Activated CD4-positive, CD25-positive, alpha-beta regulatory T cell treated with anti-CD3 and anti-CD28 coated beads, Interleukin-2, amount 50 U/mL, for 72 hours (primary cell): ENCODE measurements at places on chromosomes 6 and 20.

DNA sequence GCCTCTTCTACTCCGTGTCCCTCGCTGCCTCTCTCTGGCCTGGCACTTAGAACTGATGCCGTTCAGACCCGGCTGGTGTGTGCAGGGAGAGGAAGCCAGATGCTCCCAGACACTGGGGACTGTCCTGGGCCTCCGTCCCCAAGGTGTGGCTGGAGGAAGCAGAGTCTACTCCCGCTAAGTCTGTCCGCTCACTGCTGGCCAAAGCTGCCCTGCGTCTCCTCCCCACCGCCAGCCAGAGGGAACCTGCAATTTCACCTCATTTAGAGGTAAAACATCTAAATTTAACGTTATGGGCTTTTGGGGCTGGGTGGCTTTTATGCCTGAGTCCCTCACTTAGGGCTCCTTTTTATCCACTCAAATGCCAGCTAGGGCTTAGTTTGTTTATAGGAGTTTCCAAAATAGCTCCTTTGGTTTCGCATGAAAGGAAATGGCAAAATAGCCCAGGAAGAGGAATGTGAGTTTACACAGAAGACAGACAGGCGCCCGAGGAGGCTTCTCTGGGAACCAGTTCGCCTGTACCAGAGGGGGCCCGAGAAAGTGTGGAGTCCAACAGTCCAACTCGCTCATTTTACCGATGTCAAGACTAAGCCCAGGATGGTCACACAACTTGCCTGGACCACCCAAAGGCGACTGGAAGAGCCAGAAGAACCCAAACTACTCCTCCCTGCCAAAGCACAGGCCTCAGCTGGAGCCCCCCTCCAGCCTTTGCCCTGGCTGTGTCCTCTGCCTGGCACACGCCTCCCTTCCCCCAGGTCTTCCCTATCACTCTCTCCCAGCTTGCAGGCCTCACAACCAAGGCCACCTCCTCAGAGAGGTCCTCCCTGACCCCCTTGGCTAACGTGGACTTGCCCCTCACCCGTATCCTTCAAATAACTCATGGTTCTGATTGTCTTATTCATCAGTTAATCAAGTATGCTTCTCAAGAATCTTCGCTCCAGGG, 54.5 kb downstream of the RIPOR3 start:
- no peak for DNase-seq

- no peak for DNase-seq
Observed at GRCh38 chr6:43695215-43695966, 7.8 kb upstream of the MRPS18A start.

GRCh38 chr20:37231947-37232630, 29.5 kb downstream of the GHRH start:
- no peak for DNase-seq

- DNase-seq = no peak
Observed at GRCh38 chr6:35677456-35677855, 11.3 kb downstream of the FKBP5 start.

- DNase-seq = no peak
Observed at GRCh38 chr6:113437566-113437965, 419.6 kb upstream of the MARCKS start.

DNA sequence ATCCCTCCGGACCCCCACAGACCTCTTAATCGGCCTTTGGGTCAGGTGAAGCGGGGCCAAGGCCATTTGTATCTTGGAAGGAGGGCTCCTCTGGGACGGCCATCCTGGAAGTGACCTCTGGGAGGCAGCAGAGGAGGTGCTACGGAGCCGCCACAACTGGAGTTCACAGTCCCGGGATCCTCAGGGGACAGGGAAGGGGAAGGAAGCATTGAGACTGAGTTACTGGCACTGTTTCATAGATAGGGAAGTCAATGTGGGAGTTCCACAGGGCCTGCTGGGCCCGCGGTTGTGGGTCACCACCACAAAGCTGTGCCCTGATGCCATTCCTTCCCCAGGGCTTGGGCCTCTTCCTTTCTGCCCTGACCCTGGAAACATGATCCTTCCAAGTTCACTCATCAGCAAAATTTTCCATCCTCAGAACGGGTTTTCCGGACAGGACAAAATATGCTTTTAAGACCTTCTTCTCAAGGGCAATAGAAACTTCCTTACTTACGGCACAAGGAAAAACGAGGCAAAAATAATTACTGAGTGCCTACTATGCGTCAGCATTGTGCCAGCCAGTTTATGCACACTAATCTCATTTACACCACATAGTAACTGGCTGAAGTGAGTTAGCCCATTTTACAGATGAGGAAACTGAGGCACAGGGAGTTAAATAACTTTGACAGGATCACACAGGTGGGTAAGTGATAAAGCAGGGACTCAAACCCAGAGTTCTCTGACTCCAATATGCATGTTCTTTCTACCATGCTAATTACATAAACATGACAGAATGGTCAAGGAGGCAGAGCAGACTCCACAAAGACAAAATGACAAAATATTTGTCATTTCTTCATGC, 143.8 kb downstream of the UNC5CL start:
- DNase-seq = no peak

GRCh38 chr6:149336609-149336928, 19.1 kb downstream of the TAB2 start:
- DNase-seq = no peak

DNA sequence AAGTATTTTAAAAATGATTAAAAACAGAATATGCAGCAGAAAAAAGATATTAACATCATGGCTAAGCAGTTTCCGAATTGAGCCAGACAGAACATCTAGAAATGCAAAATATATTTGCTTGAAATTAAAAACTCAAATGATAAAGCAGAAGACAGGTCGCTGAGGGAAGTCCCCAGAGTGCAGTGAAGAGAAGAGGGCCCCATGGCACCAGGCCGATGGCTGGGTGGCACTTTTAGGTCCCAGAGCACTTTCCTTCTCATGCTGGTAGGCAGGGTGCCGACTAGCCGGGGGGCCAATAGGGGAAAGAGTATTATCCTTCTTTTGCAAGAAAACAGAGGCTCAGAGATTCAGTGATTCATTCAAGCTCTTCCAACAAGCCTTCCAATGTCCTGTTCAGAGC, 58.9 kb downstream of the MYH7B start:
- DNase-seq = no peak

DNA sequence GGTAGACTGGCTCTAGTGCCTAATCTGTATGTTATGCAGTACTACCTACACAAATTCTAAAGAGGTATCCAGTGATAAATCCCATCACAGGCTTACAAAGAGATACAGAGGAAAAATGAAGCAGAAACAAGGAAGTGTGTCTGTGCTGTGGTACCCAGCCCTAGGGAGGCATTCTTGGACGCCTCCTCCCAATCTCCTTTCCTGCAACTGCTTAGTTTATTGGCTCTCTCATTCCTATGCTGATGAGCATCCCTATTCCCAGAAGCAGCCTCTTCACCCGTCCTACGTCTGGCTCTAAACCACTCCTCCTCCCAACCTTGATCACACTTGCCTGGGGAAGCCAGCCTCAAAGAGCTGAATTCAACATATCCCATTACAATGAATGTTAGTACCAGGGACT, 34.5 kb upstream of the TGM6 start:
- DNase-seq = no peak

DNA sequence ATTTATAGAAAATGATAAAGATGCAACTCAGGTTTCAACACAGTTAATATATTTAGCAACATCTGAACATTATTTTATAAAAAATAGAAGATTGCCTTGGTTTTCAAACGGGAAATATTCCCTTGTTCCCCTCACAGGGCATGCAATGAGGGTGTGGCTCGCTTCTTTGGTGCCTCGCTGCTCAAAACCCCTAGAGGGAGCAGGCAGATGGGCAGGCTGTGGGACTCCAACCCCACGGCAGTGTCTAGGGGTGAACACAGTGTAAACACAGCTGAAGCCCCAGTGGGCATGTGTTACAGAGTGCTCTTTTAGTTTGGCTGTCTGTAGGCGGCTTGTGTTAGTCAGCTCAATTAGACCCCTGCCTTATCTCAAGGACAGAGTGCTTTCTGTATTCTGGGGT, 560.8 kb upstream of the IMPG1 start:
- DNase-seq = no peak

DNA sequence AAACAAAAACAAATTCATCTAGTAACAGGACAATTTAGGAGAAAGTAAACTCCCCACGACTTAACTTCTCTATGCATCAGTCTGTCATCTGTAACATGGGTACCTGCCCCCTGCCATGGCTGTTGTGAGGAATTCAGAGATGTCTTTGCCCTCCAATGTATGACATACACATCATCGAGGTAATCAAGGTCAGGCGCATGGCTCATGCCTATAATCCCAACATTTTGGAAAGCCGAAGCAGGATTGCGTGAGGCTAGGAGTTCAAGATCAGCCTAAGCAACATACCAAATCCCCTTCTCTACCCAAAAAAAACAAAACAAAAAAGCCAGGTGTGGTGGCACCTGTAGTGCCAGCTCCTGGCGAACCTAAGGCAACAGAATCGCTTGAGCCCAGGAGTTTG, 9.0 kb downstream of the EEF1A1 start:
- no peak for DNase-seq

- no peak for DNase-seq
Observed at GRCh38 chr20:40414843-40415615, 274.0 kb downstream of the MAFB start.

GRCh38 chr6:163538331-163538730, 123.8 kb downstream of the QKI start:
- no peak for DNase-seq

GRCh38 chr6:168192195-168192900, 113.3 kb upstream of the FRMD1 start:
- no peak for DNase-seq

- DNase-seq = no peak
Observed at GRCh38 chr6:84788689-84789088, 24.3 kb upstream of the TBX18 start.

GRCh38 chr6:121780325-121781321, 345.2 kb downstream of the GJA1 start:
- DNase-seq = no peak

DNA sequence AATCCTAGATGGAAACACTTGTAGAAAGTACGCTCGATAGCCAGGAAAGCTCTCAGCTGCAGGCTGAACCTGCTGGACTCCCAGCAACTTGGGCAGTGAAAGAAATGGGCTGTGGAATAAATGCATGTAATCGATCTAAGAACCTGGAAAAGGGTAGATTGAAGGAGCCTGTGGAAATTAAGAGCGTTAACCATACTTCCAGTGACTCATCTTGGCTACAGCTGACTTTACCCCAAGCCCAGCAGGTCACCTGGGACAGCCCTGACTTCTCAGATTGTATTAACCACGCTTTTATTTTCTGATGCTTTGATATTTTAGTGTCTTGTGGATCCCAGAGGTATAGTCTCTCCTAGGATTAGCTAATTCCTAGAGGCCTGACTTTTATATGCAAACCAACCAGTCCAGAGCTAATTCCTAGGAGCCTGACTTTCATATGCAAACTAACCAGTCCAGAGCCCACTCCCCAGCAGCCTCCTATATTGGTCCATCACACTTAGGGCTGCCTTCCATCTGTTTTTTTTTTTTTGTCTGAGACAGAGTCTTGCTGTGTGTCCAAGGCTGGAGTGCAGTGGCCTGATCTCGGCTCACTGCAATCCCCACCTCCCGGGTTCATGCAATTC, 86.3 kb downstream of the GMPR start:
- no peak for DNase-seq

DNA sequence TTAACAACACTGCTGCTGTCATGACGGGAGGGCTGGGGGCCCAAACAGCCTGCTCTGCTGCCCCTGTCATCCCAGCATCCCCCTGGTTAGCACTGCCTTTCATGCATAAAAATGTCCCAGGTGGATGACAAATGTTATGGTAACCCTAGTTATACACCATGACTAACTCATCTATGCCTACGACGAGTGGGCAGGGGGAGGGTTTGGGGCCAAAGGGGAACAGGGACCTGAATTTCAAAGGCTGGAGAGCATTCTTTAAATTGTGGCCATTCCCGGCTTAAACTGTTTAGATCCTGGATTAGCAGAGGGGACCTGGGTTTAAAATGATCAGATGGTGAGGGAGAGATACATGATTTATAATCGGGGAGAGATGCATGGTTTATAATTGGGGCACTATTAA, 24.4 kb downstream of the GNAS-AS1 start:
- DNase-seq = no peak

- no peak for DNase-seq
Observed at GRCh38 chr6:21800948-21801438, 207.4 kb downstream of the SOX4 start.

DNA sequence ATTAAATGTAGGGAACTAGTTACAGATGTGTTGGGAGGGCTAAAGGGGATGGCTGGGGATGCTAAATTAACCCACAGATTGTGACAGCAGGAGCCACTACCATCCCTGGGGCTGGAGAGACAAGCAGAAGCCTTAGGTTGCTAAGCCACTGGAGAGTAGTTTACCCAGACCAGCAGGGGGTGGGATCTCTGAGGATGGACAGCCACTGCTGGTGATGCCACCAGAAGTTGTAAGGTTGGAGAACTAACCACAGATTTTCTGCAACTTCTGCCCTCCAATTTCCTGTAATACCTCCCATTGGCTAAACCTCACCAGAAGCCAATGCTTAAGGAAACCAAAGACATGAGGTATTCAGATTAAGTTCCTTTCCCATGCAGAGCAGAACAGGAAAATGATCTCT, 139.6 kb upstream of the NOX3 start:
- no peak for DNase-seq

GRCh38 chr6:8672882-8673281, 237.5 kb upstream of the SLC35B3 start:
- DNase-seq = no peak
